ENCODE measurements at places on chromosomes 3 and 15.

DNA sequence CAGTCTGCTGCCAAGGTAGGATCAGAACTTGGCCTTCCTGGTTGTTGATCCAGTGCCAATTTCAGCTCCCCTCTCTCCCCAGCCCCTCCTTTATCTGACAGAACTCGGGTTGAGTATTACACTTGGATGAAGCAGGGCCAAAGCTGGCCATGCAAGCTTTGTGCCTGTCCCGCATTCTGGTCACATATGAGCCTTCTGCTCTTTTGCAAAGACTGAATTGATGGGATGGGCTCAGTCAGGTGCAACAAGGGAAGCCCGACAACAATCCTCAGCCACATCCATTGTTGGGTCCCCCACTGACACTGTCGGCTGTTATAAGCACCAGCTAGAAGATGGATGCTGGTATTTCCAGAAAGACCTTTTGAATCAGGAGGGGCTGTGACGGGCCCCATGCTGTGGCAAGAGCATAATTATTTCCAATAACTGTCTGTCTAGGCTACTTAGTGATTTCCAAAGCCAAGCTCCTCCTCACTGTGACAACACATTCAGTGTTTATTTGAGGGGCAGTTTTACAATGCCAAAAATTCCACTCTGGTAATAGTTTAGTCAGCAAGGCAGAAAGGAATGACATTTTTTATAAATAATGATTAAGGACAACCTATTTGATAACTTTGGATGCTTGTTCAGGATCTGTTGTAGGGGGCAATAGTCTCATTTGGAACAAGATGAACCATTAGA is 146.8 kb upstream of the FRMD4B start:
- no peak for DNase-seq

DNA sequence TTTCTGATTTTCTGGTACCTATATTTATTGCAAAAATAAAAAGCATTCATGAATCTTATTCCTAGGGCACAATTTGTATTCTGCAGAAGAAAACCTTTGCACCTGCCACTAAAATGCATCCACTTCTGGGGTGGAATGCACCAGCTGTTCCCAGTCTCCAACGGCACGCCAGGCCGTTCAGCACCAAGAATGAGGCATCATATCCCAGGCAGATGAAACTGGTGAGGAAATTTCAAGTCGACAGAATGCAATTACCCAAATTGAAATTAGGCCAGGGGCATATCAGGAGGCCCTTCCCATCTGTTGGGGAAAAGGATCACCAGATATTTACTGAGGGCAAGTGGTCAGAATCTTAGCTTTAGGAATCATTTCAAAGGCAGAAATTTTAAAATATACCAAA is 13.6 kb upstream of the RBMS3 start:
- no peak for DNase-seq

GRCh38 chr15:50767332-50767861 is 1.9 kb upstream of the SPPL2A start:
- DNase-seq = no peak

DNA sequence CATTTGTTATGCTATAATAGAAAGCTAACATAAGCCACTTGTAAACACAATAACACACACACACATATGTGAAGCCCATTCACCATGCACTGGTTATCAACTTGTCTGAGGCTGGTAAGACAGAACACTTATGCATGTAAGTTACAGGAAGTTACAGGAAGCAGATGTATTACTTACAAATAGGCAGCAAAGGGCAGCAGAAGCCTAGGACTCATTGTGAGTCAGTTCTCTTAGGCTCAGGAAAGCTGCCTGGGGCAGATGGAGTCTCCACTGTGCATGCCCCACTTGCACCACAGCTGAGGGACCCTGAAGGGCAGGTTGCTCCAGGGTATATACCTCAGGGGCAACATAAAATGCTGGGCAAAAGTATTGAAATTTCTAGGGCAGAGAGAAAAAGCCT is 748.8 kb upstream of the CCDC54 start:
- no peak for DNase-seq

DNA sequence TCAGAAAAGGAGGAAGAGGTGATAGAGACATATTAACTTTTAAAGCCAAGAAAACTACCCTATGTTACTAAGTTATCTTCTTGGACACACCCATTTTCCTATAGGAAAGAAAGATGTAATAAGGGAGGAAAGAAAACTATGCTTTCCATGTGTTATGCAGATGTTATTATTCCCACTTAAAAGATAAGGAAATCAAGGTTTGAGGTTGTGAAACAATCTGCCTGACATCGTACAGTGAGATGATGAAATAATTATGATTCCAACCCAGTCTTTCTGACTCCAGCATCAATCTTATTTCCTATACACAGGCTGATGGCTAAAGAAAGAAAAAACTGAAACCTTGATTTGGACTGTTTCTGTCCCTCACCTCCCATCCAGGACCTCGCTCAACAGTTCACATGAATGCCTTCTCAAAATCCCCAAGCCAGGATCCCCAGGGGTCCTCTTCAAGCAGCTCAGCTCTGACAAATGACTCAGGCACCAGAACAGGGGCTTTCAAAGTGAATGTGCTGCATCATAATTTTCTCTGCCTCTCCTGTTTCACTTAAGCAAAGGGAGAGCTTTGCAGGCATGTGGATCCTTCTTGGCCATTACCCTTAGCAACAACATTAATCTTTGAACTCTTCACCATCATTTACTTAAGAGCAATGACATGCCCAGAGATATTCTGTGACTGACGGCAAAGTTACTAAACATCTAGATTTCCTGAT is 12.4 kb upstream of the EID1 start:
- DNase-seq = no peak

DNA sequence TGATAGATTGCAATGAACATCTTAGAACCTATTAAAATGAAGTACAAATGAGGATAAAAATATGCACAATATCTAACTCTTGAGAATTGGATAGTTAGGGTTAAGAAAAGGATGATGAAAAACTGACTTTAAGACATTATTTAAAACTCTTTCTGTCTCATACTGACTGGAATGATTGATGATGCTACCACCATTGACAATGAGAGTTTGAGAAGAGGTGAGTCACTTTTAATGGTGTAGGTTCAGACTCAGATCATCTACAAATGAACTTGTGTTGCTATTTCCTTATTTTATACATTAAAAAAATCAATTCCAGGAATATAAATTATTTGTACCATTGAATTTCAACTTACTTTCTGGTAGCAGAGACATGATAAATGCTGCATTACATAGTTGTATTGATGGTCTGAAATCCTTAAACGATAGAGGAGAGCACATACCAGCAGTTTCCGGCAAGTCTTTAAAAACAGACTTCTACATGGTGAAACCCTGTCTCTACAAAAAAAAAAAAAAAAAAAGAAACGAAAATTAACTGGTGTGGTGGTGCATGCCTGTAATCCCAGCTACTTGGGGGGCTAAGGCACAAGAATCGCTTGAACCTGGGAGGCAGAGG is 409.0 kb downstream of the OTOL1 start:
- DNase-seq = no peak

GRCh38 chr3:187139126-187139894 is at the start of gene RPL39L:
Gene RPL39L, minus strand, starts transcription at chr3:187139496. Its CDS starts 18,196 bp downstream, at chr3:187121300.
- peak; percentile 91 for DNase-seq

- DNase-seq = no peak
These were observed 31.9 kb downstream of the STARD5 start for GRCh38 chr15:81291916-81292522.

- DNase-seq = no peak
These were observed 13.1 kb downstream of the RASA2 start for GRCh38 chr3:141499965-141500364.

- no peak for DNase-seq
These were observed 584.0 kb upstream of the ZNF385D start for GRCh38 chr3:22334996-22335395.

DNA sequence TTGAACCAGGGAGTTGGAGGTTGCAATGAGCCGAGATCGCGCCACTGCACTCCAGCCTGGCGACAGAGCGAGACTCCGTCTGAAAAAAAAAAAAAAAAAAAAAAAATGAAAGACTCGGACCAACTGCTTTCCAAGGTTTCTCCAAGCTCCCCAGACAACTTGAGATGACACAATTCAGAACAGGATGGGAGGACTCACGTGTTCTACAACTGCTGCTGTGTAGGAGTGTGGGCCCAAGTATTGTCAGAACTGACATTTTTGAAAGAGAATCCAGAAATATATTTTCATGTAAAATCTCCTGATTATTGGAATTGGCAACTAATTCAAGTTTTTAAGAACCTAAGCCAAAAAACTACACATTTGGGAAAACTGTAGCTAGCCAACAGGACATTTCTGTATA is 109.5 kb upstream of the ETV5 start:
- no peak for DNase-seq

DNA sequence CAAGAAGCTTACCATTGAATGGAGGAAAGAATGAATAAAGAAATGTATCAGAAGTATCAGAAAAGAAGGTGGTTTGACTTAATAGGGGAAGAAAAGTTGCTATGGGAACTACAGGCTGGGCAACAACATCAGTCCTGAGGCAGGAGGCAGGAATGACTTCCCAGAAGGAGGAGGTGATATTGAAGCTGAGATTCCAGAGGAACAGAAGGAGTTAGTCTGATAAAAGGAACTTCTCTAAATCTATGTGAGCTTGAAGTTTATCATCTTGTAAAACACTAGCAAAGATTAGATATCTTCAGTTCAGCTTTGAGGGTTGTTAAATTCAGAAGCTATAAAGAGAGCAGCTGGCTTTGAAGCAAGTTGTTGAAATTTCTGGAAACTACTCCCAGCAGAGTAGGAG is 213.3 kb upstream of the THRB start:
- DNase-seq = no peak

DNA sequence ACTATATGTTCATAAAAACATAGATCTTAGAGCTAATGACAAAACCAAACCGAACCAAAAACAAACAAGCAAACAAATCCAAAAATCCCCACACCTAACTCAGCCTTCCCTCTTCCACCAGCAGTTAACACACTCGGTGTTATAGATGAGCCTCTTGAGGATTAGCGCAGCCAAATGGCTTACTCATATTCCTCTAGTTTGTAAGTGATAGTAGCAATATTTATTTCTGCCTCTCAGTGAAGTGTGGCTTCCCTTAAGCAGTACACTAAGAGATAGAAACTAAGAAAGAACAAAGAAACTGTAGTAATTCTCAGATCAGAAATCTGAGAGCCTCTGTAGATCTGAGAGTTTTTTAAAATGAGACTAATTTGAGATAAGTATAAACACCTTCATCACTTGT is 2.4 kb upstream of the NCEH1 start:
- no peak for DNase-seq

- DNase-seq = no peak
These were observed 499.7 kb downstream of the EDEM1 start for GRCh38 chr3:5687230-5687629.

- no peak for DNase-seq
These were observed 213.1 kb upstream of the NECTIN3 start for GRCh38 chr3:110858549-110858948.

Data from stimulated activated CD4-positive, alpha-beta T cell treated with anti-CD3 and anti-CD28 coated beads, Interleukin-2, amount 100 ng/mL, for 4 hours (primary cell).